Right renal pelvis (tissue), 4 donors: ENCODE measurements at places on chromosomes 3 and 15.

DNA sequence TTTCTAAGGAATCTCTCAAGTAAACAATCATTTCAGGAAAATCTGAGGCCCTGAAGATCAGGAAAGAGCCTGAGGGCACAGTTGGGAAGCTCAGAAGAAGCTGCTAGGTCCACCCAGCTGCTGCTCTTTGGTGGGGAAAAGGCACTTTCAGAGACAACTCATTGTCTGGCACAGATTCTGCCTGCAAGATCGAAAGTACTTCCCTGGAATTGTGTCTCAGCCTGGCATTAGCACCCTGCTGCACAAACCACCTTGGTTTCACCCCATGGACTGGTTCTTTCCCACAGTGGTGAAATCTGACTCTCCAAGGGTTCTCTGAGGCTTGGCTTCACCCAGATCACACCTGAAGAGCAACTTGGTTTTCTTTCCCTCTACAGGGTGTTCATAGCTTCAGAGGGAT, 18.7 kb downstream of the THRB start:
- DNase-seq = no peak

- no peak for DNase-seq
Observed at GRCh38 chr3:115330430-115330829, 183.3 kb upstream of the ZBTB20 start.

DNA sequence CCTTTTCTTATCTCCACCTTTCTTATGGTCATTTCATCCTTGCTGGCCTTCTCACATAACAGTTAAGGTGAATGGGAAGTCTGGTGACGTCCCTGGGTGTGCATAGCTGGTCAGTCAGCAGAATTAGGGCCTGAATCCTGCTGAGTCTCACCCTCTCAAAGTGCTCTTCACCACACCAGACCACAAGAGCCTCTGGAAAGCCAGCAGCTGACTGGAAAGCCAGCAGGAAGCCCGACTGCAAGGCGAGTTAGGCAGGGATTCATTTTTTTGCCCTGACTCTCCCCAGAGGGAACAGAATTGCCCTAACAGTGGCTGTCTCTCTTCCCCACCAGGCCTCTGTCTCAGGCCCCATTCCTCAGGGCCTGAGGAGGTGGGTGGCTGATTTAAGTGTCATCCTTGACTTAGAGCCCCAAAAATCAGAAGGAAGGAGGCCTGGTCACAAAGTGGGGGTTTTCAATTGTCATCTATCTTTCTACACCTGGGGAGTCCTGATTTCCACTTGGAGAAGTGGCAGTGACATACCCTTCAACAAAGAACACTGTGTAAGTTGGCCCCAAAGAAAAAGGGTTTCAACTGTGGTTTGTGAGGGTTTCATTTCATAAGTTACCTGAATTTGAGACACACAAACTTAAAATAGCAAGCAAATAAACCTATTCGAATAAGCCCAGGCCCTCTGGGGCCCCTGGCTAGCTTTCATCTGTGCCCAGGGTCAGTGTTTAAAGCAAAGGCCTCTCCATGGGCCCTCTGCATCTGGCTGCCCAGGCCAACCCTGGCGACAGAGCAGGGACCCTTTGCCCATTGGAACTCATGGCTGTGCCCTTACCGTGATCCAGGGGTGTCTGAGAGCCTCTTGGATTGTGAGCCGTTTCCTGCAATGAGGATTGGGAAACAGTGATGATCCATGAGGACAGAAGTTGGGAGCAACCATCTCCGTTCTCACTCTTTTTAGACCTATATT, 90.5 kb upstream of the HERC1 start:
- DNase-seq = no peak

- no peak for DNase-seq
Observed at GRCh38 chr15:49225572-49226281, 55.7 kb downstream of the GALK2 start.

- no peak for DNase-seq
Observed at GRCh38 chr3:167489571-167489970, 15.7 kb upstream of the SERPINI2 start.

GRCh38 chr3:113575206-113575605, 42.9 kb downstream of the SIDT1 start:
- no peak for DNase-seq

GRCh38 chr15:60574801-60575631, 96.1 kb upstream of the ICE2 start:
- DNase-seq = no peak

- DNase-seq = no peak
Observed at GRCh38 chr15:101206176-101206591, 45.7 kb downstream of the CHSY1 start.

DNA sequence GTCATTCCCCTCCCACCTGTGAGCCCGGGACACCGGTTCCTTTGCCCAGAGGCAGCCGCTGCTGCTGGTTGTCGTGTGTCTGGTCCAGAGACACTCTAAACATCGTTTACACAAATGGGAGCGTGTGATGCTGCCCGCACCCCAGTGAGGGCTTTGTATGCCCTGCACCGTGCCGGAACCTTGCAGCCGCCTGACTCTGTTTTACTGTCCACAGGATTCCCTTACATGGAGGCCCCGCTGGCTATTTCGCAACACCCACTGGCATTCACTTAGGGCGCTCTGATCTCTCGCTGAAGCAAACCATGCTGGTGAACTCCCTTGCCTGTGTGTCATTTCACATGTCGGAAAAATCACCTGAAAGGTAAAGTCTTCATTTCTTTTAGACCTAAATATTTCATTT, 100.8 kb upstream of the SLC6A6 start:
- DNase-seq = no peak

GRCh38 chr3:76586471-76586870, 453.4 kb upstream of the ROBO2 start:
- no peak for DNase-seq

- DNase-seq = no peak
Observed at GRCh38 chr3:64494526-64494925, 193.3 kb downstream of the ADAMTS9 start.

DNA sequence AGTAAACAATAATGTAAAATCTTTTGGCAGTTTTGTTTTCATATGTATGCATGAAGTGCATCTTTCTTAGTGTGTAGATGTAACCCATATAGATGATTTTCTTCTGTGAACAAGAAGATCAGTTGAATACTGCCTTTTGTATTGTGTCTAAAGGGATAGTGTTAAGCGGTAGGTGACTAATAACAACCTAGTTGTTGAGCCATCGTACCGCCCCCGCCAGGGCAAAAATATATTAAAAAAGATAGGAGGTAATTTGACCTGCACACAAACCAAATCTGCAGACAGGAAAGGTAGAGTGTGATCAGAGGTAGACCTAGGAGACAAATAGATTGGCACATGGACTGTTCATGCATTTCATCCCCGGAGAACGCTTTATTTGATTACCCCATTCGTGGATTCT, 3.3 kb upstream of the GMNC start:
- DNase-seq = no peak

- DNase-seq = no peak
Observed at GRCh38 chr3:81872566-81872965, 111.1 kb upstream of the GBE1 start.

- no peak for DNase-seq
Observed at GRCh38 chr3:197028728-197029510, 698 bp downstream of the MELTF start.

DNA sequence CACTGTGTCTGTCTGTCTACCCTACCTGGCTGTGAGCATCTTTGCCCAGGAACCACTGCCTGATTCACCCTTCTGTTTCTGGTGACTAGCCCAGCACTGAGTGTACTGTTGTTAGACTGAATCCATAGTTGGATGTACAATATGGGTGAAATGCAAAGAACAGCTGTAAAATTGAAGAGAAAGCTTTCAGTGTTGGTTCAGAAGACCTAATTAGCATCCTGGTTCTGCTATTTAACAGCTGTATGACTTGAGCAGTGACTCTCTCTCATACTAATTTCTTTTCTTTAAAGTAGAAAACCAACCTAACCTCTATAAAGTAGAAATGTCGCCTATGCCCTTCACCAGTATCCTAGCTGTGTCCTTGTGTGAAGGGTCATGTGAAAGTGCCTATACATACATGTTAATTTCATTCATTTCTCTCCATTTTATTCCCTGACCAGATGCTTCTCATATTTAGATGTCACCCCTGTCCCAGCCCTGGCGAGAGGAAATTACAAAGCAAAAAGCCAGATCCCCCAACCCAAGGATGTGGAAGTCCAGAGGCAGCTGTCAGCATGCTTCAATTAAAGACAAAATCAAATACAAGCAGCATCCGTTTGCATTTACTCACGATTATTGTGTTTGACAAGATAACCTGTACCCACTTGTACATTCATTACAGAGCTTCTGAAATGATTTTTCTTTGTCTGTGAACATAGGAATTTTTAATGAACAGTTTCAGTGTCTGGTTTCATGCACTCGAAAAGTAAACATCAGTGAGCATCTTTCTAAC, 305.7 kb upstream of the ICE2 start:
- no peak for DNase-seq

GRCh38 chr3:194101592-194102432, 34.1 kb upstream of the HES1 start:
- no peak for DNase-seq
